ENCODE measurements at places on chromosomes 2 and 18.

DNA sequence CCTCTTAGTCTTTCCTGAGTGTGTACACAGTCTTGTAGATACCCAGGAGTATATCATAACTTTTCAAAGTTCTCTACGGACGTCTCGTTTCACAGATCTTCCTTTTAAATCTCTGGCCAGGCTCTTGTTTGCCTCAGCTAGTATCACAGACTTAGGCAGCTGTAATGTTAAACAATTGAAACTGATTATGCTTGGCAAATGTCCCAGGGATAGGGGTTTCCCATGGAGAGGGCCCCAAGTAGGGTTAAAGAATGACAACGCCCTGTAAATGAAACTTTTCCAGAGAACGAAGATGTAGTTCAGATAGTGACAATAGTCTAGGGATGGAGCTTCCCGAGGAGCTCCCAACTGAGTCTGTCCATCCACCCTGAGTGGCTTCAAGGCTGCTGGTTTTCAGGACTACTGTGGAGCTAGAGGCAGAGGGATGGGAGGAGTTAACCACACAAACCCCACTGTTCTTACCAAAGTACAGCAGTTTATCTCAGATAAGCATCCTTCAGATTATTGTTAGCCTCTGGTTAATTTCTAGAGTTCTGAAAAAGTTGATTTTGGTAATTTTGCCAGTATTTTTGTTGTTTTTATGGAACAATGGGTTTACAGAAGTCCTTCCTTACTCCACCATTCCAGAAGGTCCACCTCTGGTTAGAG lies 9.1 kb downstream of the NEURL3 start:
- DNase-seq, result no peak

DNA sequence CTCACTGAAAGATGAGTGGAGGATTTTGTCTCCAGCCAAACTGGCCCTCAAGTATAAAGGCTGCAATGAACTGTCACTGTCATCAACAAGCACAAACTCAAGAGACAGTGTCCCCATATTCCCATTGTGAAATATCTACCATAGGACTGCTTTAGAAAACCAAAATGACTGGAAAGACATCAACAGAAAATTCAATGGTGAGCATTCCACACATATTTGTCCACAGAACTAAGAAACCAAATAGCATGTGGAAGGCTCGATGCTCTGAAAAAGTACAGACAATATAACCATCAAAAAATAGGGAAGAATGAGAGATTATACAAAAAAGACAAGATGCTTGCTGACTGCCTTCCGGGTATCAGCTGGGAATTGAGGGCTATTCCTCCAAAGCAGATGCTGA lies 37.6 kb downstream of the TGFBRAP1 start:
- DNase-seq, result no peak

DNA sequence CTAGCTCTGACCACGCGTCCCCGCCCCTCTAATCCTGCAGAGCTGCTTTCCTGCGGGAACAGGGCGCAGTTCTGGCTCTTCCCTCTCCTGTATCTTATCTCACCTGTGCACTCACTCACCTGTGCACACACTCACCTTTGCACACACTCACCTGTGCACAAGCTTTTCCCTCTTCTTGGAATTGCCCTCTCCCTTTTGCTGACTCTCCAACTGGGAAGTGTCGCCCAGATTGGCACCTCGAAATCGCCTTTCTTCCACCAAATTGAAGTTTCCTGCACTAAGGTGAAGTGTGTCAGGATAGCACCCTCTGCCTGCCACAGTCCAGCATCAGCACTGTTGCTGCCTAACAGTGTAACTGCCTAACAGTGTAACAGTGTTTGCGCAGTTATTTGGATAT lies 566 bp upstream of the CMPK2 start:
- no peak for DNase-seq

DNA sequence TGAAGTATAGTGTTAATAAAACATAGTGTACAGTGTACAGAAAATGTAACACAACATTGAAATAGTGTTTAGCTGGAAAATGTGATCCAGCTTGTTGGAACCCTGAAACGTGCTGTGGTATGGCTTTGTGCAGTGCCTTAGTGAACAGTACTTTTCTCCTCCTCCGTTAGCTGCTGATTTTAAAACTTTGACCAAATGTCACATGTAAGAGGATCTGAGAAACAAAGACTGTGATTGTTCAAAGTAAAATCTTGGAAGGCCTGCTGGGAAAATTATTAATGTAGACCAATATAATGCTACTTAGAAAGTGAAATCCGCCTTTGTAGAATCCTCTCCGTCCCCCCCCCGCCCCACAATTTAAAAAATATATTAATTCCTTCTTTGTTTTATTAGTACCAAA lies 911 bp upstream of the KCNJ13 start:
- DNase-seq, result no peak

DNA sequence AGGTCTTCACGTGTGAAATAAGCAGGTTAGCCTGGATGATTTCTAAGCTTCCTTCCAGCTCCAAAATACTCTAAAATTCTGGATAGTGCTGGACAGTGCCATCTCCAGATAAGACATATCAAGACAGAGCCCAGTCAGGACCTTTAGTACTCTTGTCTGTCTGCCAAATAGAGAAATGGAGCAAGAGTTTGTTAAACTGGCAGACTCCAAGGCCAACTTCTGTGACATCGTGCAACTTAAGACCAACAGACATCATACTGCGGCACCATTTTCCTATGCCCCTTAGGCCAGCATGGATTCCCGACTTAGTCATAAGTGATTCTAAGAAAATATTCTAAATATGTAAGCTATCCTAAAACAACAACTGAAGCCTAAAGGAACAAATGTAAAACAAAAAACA lies 118.6 kb downstream of the RBMS1 start:
- DNase-seq, result no peak

- no peak for DNase-seq
Observed at GRCh38 chr2:71064754-71065621, 3.5 kb upstream of the NAGK start.

- DNase-seq, result no peak
Observed at GRCh38 chr2:6417050-6417449, 448.7 kb downstream of the CMPK2 start.

DNA sequence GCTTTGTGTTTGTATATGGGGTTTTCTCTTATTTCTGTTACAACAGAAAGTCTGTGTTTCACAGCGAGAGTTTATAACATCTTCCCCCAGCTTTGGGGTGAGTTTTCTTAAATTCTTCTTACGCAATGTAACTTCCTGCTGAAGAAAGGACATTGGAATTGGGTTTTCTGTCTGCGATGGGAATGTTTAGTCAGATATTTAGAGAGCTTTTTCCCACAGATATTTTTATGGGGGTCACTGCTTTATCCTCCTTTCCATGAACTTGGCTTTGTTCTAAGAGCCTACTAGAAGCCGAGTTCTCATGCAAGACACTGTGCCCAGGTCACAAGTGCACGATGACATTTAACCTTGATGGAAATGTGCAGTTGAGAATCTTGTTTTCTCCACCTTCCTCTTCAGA lies 22.1 kb downstream of the B3GNT2 start:
- no peak for DNase-seq

- DNase-seq, result no peak
Observed at GRCh38 chr18:76431437-76432273, 63.4 kb downstream of the ZNF516 start.

DNA sequence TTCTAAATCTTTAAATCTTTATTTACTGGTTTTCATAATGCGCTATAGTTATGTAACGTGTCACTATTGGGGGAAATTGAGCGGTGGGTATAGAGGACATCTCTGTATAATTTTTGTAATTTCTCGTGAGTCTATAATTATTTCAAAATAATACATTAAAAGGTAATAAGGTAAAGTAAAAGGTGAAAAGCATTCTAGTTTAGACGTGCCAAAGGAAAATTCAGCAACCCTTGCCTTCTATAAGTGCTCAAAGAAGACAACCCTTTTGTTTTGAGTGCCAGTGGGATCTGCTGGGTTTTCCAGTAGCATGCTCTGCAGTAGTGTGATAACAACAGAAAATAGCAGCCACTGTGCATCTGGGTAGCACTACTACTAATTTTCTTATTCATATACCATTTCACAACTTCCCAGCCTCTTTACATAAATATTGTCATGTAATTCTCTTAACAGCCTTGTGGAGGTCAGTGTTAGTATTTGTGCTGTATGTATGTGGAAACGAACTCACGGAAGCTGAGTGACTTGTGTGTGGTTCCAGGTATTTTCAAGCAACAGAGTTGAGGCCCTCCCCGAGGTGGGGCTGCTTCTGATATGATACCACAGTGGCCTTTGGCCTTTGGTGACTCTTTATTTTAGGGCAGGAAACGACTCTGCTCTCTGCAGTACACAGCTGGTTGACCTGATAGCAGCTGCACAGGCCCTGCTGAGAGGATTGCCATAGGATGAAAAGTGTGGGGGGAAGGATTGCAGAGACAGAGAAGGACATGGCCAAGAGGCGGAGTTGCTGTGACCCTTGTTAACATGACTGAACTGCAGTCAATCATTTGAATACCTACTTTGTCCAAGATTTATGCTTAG lies 104.5 kb downstream of the TDRD15 start:
- DNase-seq, result no peak

GRCh38 chr2:939936-940601 lies 10.6 kb upstream of the SNTG2 start:
- DNase-seq, result no peak

- no peak for DNase-seq
Observed at GRCh38 chr2:152490686-152491455, 155.9 kb downstream of the FMNL2 start.

DNA sequence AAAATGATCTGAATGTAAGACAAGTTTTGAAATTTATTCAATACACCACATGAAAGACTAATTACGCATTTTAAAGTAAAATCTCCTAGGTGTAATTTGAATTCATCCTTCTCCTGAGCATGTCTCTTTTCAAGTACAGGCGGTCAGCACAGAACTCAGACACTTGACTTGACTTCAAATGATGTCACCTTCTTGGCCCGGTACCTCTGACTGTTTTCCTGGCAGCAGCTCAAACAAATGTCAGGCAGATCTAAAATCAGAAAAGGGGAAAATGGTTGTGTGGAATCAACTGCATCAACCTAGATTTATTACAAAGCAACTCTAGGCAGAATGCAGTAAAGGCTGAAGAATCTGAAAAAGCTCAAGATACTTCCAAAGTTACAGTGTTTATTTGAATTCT lies 11.4 kb upstream of the PROKR1 start:
- no peak for DNase-seq

DNA sequence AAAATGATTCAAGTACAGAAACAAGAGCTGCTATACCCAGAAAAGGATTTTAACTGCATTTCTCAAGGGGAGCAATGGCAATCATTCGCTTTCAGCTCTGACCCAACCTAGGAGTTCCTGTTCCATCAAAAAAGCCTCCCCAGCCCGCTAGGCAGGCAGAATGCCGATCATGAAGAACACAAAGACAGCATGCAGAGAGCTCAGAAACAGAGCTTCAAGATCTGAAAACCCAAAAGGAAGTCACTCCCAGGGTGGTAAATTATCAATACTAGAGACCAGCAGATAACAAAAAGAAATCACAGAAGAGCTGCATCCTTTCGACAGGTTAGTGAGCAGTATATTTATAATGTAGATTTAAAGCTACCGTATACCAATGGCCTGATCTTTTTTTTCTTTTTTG lies 84.8 kb upstream of the CRIM1 start:
- DNase-seq, result no peak
